Adipocyte (in vitro differentiated cells): ENCODE measurements at places on chromosomes 7 and 10.

DNA sequence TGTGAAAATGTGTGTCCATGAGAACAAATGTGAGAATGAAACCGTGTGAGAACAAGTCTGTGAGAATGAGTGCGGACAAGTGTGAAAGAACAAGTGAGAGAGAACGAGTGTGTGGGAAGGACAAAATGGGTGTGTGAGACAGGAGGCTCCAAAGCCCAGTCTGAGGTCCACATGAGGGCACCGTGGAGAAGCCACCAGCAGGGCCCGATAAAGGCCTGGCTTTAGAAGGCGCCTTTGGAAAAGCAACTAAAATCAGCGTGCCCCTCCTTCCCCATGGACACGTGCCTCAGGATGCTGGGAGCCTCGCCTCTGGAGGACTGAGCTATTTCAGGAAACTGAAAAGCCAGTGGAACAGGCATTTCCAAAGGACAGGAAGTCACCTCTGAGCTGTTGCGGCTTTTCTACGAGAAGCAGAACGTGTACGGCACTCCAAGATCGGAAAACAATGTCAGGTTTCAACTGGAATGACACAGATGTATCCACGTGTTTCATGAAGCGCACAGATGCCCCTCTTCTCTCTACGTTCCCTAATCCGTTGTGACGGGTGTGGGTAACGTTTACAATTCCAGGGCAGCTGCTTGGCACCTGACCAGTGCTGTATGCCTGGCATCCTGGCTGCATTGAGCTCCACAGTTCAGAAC lies 46.4 kb downstream of the ESYT2 start:
- peak; percentile 42 for DNase-seq

GRCh38 chr10:51964630-51965029 lies 265.2 kb upstream of the CSTF2T start:
- peak; percentile 23 for DNase-seq

DNA sequence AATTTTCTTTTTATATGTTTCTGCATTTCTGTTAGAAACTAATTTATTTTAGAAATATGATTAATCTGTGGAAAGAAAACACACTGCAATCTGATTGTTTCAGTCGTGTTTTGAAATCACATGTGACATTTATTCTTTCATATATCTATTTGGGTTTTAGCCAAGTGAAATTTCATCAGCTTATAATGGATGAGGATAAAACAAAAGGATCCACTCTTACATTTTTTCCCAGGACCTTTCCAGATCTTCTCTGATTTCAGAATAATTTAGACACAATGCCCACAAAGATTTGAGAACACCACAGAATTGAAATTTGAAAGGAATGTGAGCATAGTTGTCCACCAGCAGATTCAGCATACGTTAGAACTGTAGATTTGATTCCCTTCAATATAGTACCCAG lies 29.1 kb downstream of the CBLL1 start:
- no peak for DNase-seq

DNA sequence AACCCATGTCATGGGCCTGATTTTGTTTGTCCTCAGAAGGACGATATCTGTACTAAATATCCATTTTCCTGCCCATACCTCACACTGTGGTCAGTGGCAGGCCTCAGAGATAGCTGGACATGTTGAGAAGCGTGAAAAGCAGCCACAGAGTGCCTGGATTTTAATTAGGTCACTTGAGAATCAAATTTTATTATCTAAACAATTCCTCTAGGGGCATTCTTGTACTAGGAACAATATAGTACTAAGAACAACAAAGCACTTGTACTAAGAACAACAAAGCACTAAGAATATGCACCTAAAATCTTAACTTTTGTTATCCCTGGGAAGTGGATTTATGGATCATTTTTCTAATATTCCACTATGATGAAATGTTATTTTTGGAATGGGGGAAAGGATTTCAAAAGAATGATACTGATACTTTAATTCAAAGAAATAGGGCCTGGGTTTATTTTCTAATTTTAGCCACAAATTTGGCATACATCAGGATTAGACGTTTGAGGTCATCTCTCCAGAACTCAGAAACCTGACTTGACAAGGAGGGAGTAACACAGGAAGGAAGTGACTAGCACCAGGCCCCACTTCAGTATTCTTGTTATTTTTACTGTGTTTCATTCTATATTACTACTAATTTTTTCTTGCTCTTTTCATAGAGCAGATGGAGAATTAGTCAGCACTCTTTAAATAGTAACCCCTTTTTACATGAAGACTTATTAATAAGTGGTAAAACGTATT lies 112.2 kb downstream of the EXOC4 start:
- DNase-seq: peak; percentile 54

- peak; percentile 87 for DNase-seq
Measured at GRCh38 chr10:62231371-62231770, 37.3 kb downstream of the RTKN2 start.

DNA sequence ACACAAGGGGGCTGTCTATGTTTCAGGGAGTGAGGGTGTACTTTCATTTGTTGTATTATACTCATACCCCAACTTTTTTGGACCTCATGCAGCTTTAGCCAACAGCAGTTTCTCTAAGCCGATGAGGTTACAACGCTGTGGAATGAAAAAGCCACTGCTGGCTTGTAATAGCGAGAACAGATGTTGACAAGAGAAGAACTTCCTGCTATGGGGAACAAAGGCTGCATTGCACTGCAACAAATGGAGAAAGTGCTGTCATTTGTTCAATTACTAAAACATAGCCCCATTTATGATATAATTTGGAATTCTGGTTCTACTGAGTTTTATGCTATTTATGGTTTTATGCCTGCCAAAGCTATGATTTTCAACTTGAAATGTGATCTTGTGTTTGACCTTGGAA lies 104.2 kb upstream of the TMEM72 start:
- DNase-seq: no peak

- DNase-seq: no peak
Measured at GRCh38 chr10:72011468-72011867, 47.3 kb downstream of the CHST3 start.

DNA sequence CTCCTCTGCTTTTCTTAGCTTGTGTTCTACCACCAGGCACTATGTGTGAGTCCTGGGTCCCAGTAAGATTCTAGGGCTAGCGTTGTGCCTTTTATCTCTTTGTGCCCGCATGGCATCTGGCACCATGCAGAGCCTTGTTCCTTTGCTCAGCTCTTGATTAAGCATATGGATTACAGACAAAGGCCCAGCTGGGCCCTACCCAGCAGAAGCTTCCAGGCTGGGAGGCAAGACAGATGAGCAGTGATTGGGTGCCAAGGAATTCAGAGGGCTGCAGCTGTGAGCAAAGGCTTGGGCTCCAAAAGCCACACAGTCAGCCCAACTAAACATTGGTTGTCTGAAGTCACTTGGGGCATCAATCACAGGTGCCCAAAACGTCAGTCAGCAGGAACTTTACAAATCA lies 2.0 kb downstream of the ACSM6 start:
- no peak for DNase-seq

DNA sequence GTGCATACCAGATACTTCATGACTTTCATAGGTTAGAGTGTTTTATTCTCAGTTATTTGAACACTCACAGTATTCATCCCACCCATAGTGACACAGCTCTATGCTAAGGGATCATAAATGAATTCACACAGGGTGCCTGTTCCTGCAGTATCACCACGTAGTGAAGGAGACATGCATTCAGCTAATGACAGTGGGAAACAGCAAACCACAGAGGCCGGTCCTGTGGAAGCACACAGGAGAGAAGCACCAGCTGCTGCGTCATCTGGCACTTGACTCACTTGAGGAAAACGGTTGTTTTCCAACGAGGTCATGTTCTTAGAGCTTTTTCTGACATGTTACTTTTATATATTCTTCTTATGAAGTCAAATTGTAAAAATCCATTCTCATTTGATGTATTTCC lies 73.0 kb downstream of the UBE3C start:
- DNase-seq: no peak

GRCh38 chr10:132142396-132143161 lies 44.2 kb upstream of the DPYSL4 start:
- peak; percentile 67 for DNase-seq

DNA sequence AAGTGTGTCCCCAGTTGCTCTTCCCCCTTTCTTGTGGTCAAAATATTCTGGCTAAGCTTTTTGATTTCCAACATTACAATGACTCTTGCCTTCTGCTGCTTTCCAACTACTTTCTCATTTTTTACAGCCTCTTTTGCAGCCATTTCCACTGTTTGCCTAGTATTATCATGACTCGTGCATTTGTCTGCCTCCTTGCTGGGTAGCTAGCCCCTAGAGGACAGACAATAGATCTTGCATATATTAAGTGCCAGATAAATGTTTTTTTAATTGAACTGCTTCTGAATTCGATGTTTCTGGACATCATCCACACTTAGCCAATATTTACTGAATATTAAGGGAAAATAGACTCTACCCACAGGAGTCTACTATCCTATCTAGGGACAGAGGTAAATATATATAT lies 124.5 kb downstream of the POU6F2 start:
- no peak for DNase-seq

DNA sequence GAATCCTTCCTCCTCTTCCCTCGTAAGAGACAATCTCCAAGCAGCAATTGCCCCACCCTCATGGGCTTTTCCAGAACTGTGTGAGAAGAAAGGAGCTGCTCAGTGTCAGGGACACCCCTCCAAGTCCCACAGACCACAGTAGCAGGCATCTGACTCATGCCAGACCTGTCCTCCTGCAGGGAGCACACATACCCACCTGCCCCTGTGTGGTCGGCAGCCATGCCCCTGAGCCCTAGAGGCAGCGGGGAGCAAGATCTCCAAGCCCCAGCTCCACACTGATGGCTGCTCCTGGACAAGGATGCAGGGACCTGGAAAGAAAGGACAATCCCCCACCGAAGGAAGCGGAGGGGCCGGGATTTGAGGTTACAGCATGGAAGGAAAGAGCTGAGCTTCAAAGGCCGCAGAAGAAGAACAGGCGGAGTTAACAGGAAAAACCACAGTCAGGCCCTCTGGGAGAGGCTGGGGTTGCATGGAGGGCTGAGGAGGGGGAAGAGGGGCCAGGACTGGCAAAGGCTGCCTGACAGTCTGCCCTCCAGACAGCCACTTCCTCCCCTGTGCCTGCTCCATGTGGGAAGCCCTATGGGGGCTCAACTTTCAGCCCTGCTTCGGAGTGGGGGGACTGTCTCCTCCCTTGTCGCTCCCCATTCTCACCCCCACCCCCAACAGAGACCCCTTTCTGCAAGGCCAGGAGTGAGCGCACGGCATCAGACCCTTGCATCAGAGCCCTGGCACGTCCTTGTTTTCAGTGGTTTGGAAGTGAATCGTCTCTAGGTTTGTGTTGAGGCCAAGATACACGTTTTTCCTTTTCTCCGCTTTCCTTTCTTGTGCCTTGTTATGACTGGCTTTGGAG lies 46.8 kb downstream of the ASB13 start:
- no peak for DNase-seq

DNA sequence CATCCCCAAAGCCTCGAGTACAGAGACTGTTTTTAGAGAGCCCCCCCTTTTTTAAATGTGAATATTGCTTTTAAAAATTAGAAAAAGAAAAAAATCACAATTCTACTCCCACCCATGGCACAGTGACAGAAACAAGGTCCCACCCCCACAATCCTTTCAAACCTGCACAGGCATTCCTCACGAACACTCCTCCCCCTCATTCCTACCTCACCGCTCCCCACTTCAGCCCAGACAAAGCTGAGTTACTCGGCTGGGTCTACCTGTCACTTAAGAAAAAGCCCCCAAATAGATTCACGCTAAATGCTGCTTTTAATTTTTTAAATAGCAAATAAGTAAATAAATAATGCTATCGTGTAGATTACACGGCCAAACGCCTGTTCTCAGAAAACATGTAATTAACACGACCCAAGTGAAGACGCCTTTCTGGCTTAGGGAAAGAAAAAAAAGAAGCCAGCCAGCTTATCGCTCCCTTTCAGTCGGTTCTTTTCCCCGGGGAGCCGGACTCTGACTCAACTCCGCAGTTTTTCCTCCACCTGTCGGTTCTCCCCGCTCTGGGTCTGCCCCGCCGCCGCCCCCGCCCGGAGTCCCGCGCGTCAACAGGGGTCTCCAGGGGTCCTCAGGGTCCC lies 739 bp downstream of the MPP7 start:
- peak; percentile 67 for DNase-seq

GRCh38 chr7:106003525-106004064 lies 40.5 kb downstream of the CDHR3 start:
- no peak for DNase-seq

GRCh38 chr7:47552621-47553020 lies 29.3 kb downstream of the TNS3 start:
- no peak for DNase-seq

DNA sequence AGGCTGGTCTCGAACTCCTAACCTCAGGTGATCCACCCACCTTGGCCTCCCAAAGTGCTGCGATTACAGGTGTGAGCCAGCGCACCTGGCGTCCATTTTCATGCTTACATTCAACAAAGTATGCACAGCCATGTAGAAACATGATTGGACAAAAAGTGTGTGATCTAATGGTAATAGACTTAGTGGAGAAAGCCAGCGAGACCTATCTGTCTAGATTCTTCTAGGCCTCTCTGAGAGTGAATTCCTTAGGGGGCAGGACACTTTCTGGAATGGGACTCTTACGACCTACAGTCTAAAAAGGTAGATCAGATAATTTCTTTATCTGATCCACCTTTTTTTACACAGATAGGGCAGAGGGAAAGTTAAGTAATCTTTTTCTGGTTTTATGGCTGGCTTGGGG lies 46.3 kb upstream of the SDK1 start:
- no peak for DNase-seq

DNA sequence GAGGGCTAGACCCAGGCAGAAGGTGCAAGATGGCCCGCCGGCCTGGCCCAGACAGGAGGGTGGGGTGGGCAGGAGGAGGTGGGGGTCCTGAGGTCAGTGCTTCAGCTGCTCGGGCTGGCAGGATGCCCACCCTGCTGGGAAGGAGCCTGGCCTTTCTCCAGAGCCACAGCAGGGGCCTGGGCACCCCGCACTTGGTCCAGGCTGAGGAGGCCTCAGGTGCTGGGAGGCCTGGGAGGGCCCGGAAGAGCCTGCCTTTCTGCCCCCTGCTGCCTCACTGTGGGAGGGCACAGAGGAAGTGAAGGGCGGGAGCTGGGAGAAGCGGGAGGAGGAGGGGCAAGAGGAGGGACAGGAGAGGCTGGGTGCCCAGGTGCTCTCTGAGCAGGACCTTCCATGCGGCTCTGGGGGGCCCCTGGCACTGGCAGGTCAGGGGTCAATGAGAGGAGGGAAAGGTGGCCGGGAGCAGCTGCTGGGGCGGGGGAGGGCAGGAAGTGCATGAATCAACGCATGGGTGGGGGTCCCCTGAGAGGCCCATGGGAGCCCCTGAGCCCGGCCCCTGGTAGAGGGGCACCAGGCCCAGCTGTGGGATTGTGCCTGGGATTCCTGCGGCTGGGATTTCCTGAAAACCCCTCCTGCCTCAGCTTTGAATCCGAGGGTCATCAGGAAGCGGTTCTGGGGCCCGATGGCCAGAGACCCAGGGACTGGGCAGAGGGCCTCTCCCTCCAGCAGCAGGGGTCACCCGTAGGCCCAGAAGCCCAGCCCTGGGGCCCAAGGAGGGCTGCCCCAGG lies 49.9 kb downstream of the PWWP2B start:
- peak; percentile 31 for DNase-seq
